Endodermal cell (in vitro differentiated cells): ENCODE measurements at places on chromosomes 7 and 10. TPM values are rescaled to one million over a fixed set of nuclear protein-coding genes. Genes with fewer than 3 reads are reported as not detected.

GRCh38 chr10:35911233-35911632, 269.1 kb upstream of the FZD8 start:
- no peaks in the 10 kb centered on the region for H3K36me3 ChIP-seq
- no peak overlapping the region for H3K4me3 ChIP-seq
- no peak for DNase-seq
- H3K27me3 ChIP-seq = no peaks in the 10 kb centered on the region

DNA sequence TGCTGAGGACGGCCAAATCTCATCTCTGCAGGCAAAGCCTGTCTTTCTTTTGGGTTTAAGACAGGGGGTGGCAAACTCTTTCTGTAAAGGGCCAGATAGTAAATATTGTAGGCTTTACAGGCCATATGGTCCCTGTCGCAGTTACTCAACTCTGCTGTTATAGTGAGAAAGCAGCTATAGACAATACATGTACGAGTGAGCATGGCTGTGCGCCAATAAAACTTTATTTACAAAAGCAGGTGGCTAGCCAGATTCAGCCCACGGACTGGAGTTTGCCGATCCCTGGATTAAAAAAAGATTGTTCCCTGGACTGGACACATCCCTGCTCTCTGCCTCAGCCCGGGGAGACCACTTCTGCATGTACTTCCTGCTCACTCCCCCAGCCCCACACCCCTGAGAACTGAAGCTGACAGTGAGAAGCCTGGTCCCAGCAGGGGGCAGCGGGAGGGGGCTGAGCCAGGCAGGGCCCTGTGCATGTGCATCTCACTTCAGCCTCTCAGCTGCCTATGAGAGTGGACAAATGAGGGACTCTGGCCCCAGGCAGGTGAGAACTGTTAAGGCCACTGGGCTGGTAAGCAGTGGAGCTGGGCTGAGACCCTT, 392.4 kb downstream of the PLXNA4 start:
- no peak overlapping the region for H3K27ac ChIP-seq
- no peaks in the 10 kb centered on the region for H3K4me1 ChIP-seq

- H3K27me3 ChIP-seq = no peaks in the 10 kb centered on the region
- H3K4me3 ChIP-seq = no peak overlapping the region
- H3K4me1 ChIP-seq = no peaks in the 10 kb centered on the region
- no peaks in the 10 kb centered on the region for H3K36me3 ChIP-seq
Measured at GRCh38 chr7:131231381-131232220, 96.1 kb upstream of the MKLN1 start.

DNA sequence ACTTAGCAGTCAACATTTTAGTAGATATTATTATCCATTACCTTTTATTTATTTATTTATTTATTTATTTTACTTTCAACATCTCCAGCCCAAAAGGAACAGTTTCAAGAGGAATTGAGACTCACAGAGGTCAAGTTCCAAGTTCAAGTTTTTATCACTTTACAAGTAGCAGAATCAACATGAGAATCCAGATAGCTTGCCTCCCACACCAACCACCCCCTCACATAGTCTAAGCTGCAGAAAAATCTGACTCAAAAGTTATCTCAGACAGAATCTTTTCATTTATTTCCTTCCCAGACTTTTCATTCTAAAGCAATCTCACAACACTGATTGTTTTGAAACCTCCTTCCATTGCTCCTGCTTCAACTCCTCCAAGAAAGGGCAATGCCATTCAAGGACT, 129.6 kb downstream of the GRM3 start:
- peaks cover 2% of the 10 kb centered on the region for H3K4me1 ChIP-seq
- DNase-seq = no peak
- no peaks in the 10 kb centered on the region for H3K36me3 ChIP-seq
- no peak overlapping the region for H3K27ac ChIP-seq
- no peaks in the 10 kb centered on the region for H3K27me3 ChIP-seq

GRCh38 chr10:64733980-64734379, 1212.8 kb downstream of the REEP3 start:
- H3K36me3 ChIP-seq = no peaks in the 10 kb centered on the region
- H3K4me3 ChIP-seq = no peak overlapping the region
- no peak overlapping the region for H3K27ac ChIP-seq
- H3K27me3 ChIP-seq = no peaks in the 10 kb centered on the region
- H3K4me1 ChIP-seq = no peaks in the 10 kb centered on the region

- no peak for DNase-seq
- H3K27me3 ChIP-seq = no peaks in the 10 kb centered on the region
- no peak overlapping the region for H3K4me3 ChIP-seq
- peaks cover 11% of the 10 kb centered on the region for H3K4me1 ChIP-seq
- H3K36me3 ChIP-seq = no peaks in the 10 kb centered on the region
Measured at GRCh38 chr10:118725886-118726500, 28.8 kb downstream of the CACUL1 start.

GRCh38 chr7:81211204-81211933, 292.5 kb upstream of the SEMA3C start:
- DNase-seq = no peak
- H3K4me3 ChIP-seq = no peak overlapping the region
- H3K36me3 ChIP-seq = no peaks in the 10 kb centered on the region
- peaks cover 2% of the 10 kb centered on the region for H3K4me1 ChIP-seq
- no peak overlapping the region for H3K27ac ChIP-seq
- H3K27me3 ChIP-seq = no peaks in the 10 kb centered on the region

- no peak for DNase-seq
- H3K4me1 ChIP-seq = no peaks in the 10 kb centered on the region
- no peaks in the 10 kb centered on the region for H3K27me3 ChIP-seq
- peaks cover 10% of the 10 kb centered on the region for H3K36me3 ChIP-seq
Measured at GRCh38 chr7:2024567-2024918, 208.2 kb downstream of the MAD1L1 start.

DNA sequence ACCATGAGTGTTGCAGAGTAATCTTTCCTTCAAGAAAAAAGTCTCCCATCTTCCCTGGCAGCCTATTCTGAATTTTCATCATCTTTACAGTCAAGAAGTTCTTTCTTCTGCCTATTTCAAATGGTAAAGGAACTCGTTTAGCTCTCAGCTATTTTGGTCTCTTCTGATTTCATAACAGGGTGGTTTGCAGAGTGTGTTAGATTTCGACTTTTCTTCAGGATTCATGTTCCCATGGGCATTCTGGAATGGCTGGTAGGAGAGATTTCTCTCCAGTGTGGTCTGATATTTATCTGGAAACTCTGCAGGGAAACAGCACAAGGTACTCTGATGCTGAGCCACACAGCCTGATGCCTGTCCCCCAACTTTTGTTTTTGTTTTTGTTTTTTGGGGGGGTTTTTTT, 111.1 kb upstream of the FAM171A1 start:
- no peak for DNase-seq
- H3K4me1 ChIP-seq = no peaks in the 10 kb centered on the region
- no peak overlapping the region for H3K4me3 ChIP-seq
- no peak overlapping the region for H3K27ac ChIP-seq
- peaks cover 35% of the 10 kb centered on the region for H3K27me3 ChIP-seq

The SORBS1 gene
- 17.6 and 17.9 TPM in 2 replicates for total RNA-seq

DNA sequence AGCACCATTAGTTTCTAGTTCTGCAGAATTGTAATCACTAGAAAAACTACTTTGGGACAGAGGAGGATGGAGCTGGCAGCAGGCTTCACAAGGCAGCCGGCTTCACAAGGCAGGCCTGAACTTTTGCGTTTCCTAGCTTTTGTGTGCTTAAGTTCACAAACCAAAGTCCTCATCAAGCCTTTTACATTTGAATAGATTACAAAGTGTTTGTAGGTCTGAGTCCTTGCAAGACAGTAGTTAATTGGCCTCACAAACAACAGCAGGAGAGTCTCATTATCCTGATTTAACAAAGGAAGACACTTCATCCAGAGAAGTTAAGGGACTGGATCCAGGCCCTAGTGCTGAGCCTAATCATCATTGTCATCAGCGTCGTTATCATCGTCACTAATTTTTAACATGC, 147.8 kb upstream of the AUTS2 start:
- H3K27ac ChIP-seq = no peak overlapping the region
- no peaks in the 10 kb centered on the region for H3K27me3 ChIP-seq

GRCh38 chr7:44969049-44969700, 9.6 kb downstream of the MYO1G start:
- no peak overlapping the region for H3K27ac ChIP-seq
- H3K4me3 ChIP-seq = no peak overlapping the region
- no peaks in the 10 kb centered on the region for H3K36me3 ChIP-seq

DNA sequence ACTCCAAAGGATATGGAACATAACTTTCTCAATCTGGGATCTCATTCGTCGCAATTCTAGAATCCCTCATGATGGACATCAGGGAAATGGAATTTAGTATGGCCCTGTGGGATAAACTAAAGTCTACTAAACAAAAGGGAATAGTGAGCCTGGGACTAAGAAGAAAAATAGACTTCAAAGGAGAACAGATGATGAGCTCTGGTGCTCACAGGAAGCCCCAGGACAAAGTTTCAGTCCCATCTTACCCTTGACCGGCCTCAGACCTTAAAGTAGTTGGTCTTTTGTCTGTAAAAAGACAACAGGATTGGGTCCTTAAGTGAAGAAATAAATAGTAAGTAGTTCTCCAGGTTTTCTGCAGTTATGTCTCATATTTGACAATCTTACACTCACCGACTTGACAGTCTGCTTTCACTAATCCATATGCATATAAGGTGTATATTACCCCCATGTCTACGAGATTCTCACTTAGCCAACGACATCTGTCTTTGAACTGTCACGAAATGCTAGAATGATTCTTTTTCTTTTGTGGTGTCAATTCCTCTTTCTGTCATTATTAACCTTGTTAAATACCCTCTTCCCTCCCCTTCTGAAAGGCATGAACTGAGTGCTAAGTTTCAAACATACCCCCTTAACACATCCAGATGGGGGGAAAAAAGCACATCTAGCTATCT, 10.9 kb upstream of the IKZF1 start:
- no peaks in the 10 kb centered on the region for H3K27me3 ChIP-seq
- H3K36me3 ChIP-seq = no peaks in the 10 kb centered on the region
- no peak for DNase-seq
- no peak overlapping the region for H3K4me3 ChIP-seq

The PLEKHS1 gene
- total RNA-seq = not detected in 3 replicates

DNA sequence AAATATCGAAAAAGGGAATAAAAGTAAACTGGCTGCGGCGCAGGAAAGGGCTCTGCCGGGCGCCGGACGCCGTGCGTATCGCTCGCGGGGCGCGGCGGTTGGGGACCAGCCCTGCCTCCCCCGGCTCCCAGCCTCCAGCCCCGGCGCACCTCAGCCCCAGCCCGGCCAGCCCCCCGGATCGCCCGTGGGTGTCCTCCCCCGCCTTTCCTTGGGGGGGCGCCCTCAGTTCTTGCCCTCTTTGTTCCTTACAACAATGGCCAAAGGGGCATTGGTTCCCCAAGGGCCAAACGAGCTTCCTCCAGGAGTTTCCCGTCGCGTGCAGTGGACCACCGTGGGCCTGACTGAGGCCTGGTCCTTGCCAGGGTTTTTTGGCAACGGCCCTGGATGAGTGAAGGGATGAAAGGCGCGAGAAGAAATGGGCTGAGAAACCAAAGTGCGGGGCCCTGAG, 1.2 kb downstream of the MACROH2A2 start:
- H3K27me3 ChIP-seq = no peaks in the 10 kb centered on the region
- H3K4me1 ChIP-seq = peaks cover 21% of the 10 kb centered on the region
- H3K27ac ChIP-seq = peak overlapping the region; percentile 54
- peaks cover 6% of the 10 kb centered on the region for H3K36me3 ChIP-seq
- peak; percentile 86 for DNase-seq
- peak overlapping the region; percentile 85 for H3K4me3 ChIP-seq

GRCh38 chr7:8117195-8117594, 144.8 kb downstream of the ICA1 start:
- H3K27me3 ChIP-seq = no peaks in the 10 kb centered on the region
- H3K4me3 ChIP-seq = no peak overlapping the region
- DNase-seq = no peak
- H3K36me3 ChIP-seq = no peaks in the 10 kb centered on the region

The SFRP5 gene
- total RNA-seq = 1.3 and 1.8 TPM in 2 replicates

DNA sequence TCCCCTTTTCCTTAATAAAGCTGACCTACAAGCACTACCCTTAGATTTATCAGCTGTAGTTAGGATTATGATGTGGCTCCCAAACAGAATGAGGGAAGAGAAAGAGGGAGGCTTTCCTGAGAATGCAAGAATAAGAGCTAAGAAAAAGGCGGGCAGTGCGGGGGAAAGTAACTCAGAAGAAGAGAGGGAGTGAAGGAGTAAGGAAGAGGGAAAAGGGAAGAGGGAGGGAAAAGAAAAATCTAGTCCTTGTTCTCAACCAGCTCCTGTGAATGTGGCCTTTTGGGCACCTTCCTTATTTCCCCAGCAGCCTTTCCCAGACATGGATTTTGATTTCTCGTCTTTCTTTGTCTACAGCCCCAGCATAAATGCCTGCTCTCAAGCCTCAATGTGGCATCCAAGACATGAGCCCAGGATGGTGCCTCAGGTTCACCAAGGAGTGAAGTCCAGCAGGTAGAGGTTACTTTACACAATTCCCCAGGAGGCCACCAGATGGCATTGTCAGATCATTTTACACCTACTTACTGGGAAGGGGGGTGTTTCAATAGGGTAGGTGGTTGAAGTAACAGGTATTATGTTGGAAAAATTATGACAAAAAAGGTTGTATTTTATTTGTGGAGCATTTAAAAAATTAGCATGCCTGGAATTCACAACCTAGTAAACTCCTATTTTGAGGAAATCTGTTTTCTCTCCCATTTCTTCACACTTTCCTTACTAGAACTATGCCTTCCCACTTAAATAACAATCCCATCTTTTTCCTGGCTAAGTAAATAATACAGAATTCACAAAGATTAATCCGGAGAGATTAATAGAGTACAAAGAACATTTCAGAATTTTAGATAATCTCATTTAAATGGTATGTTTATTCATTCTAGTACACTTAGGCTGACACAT, 106.5 kb downstream of the HTR7 start:
- H3K4me3 ChIP-seq = no peak overlapping the region
- DNase-seq = peak; percentile 89
- H3K4me1 ChIP-seq = no peaks in the 10 kb centered on the region
- no peak overlapping the region for H3K27ac ChIP-seq

DNA sequence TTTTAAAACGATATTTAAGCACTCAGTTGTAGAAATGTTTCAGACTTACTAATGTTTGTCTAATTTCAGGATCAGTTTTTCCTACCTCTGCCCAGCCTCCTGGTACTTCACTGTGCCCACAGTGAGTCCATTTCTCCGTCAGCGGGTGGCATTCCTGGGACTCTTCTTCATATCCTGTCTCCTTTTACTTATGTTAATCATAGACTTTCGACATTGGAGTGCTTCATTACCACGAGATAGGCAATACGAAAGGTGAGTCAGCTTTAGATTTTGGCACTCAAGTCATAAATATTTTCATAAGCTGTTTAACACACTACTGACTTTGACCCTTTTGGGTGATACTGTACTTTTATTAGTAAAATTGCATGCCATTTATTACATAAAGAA, 2.1 kb downstream of the ENTPD7 start:
- no peak overlapping the region for H3K27ac ChIP-seq
- H3K4me3 ChIP-seq = peak overlapping the region; percentile 87

The ASB10 gene
- total RNA-seq = not detected in 2 replicates

GRCh38 chr7:114180556-114181266, 233.9 kb upstream of the FOXP2 start:
- H3K4me3 ChIP-seq = no peak overlapping the region
- no peak overlapping the region for H3K27ac ChIP-seq
- no peaks in the 10 kb centered on the region for H3K27me3 ChIP-seq
- no peaks in the 10 kb centered on the region for H3K4me1 ChIP-seq
